ENCODE measurements at places on chromosomes 7 and 10.

DNA sequence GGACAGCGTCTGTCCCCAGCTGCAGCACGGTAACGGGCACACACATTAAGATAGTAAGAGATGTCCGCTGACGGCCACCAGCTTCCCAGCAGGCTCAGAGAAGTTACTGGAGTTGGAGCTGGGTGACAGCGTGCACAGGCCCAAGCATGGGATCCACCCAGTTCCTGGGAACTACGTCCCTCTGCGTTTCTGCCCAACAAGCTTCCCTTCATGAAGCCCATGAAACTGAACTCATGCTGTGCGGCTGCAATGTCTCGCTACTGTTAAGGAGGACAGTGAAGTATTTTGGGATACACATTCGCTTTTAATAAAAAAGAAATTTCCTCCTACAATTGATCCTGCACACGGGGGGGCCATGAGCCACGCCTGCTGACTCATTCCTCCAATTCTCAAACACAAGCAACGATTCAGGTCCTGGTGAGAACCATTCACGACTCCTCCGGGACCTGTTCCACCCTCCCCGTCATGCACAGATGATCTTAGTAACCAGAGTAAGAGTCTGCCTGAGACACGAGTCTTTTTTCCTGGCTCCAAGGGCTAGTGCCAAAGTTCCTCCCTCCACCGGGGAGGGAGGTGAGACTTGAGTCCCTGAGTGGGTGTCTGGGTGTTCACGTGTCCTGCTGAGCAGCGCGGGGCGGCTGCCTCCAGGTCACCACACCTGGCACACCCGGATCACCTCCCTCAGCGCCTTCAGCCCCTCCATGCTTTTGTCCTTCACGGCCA is 2.6 kb downstream of the PSMG3 start:
- H3K4me3 ChIP-seq = no peak overlapping the region
- no peak overlapping the region for H3K27ac ChIP-seq
- peaks cover 1% of the 10 kb centered on the region for H3K36me3 ChIP-seq
- peaks cover 12% of the 10 kb centered on the region for H3K4me1 ChIP-seq

GRCh38 chr7:42070068-42070467 is 166.9 kb downstream of the GLI3 start:
- peaks cover 40% of the 10 kb centered on the region for H3K4me1 ChIP-seq
- peaks cover 26% of the 10 kb centered on the region for H3K36me3 ChIP-seq
- peak overlapping the region; percentile 81 for H3K27ac ChIP-seq
- DNase-seq = no peak

DNA sequence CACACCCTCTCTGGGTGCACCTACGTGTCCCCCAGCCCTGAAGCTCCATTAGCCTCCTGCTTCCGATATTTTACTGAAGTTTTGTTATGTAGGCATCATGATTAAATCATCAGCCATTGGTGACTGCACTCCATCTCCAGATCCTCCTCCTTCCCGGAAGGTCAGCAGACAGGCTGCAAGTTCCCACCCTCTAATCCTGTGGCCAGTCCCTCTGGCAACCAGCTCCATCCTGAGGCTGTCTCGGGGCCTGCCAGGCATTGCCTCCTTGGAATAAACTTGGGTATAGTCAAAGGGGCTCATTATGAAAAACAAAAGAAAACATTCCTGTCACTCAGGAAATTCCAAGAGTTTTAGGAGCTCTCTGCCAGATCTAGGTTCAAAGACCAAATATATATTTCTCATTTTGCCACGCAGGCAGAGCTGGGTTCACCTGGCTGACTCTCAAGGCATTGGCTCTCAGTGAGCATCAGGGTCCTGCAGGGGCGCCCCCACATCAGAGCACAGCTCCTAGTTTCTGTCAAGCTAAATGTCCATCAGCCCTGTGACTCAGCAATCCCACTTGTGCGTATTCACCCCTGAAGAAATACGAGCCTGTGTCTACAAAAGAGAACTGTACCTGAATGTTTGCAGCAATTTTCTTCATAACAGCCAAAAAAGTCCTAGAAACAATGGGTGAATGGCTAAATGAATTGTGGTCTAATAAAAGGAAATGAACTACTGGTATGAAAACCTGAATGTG is 27.4 kb upstream of the TMEM72 start:
- DNase-seq = no peak
- H3K4me3 ChIP-seq = no peak overlapping the region
- H3K27ac ChIP-seq = no peak overlapping the region
- no peaks in the 10 kb centered on the region for H3K36me3 ChIP-seq

- no peak overlapping the region for H3K27ac ChIP-seq
- H3K4me3 ChIP-seq = no peak overlapping the region
- H3K27me3 ChIP-seq = peaks cover 37% of the 10 kb centered on the region
- no peaks in the 10 kb centered on the region for H3K4me1 ChIP-seq
- no peak for DNase-seq
Observed at GRCh38 chr7:155234158-155234492, 63.6 kb upstream of the INSIG1 start.

GRCh38 chr10:78659598-78659967 is 409.2 kb upstream of the ZMIZ1 start:
- H3K27ac ChIP-seq = no peak overlapping the region
- H3K27me3 ChIP-seq = no peaks in the 10 kb centered on the region
- H3K4me1 ChIP-seq = peaks cover 21% of the 10 kb centered on the region
- no peak overlapping the region for H3K4me3 ChIP-seq
- DNase-seq = no peak

GRCh38 chr7:92682330-92682729 is 92.1 kb upstream of the FAM133B start:
- H3K27ac ChIP-seq = no peak overlapping the region
- H3K36me3 ChIP-seq = no peaks in the 10 kb centered on the region
- H3K27me3 ChIP-seq = no peaks in the 10 kb centered on the region
- H3K4me3 ChIP-seq = no peak overlapping the region

DNA sequence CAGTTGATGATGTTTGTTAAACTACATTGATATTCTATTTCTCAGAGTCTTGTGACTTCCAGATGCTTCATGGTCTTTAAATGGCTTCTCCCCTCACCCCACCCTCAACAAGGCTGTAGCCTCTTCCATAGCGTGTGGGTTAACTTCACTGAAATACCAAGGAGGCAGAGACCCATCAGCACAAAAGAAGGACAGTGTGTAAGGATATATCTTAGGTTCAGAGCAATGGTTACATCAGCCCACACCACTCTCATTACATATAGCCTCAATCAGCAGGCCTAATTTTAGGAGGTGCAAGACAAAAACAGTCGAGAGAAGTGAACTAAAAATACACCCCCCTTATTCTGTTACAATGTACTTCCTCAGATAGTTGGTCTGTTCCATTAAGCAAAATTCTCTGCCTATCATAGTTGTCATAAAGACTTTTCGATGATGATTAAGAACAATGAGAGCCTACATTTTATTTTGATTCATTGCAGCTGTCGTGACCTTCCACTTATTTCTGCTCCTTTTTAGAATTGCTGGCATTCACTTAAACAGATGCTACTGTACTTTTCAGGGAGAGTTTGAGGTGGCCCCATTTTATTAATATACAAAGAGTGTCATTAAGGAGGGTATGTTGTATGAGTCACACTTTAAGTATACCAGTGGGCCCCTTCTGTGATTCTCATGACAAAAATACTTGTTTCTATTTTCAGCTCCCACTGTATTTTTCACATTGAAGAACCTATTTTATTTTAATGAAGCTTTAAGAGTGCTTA is 52.1 kb downstream of the WIPF3 start:
- H3K4me3 ChIP-seq = no peak overlapping the region
- no peaks in the 10 kb centered on the region for H3K4me1 ChIP-seq
- H3K36me3 ChIP-seq = no peaks in the 10 kb centered on the region
- H3K27ac ChIP-seq = no peak overlapping the region
- H3K27me3 ChIP-seq = peaks cover 29% of the 10 kb centered on the region

DNA sequence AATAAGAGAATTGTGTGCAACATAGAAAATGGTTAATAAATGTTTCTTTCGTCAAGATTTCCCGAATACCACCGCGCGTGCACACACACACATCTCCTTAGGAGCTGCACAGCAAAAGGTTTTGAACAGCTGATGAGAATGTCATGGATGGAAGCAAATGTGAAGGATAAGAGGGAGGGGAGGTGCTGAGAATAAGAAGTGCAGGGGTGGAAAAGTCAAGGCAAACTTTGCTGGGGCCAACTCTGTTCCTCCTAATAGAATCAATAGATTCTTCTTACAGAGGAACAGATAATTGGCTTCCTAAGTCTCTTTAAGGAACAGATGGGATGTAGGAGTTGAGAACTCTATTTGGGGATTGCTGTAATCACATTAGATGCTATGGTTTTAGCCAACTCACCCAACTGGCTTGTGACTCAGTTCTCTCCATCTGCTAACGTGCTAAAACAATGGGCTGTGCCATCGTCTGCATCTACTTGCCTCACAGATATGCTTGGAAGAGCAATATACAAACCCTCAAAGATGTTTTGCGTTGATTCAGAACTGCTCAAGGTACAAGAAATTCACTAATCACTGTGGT is 408.2 kb upstream of the CELF2 start:
- H3K4me3 ChIP-seq = no peak overlapping the region
- no peak for DNase-seq
- H3K27ac ChIP-seq = no peak overlapping the region
- H3K4me1 ChIP-seq = no peaks in the 10 kb centered on the region
- no peaks in the 10 kb centered on the region for H3K27me3 ChIP-seq
- no peaks in the 10 kb centered on the region for H3K36me3 ChIP-seq

DNA sequence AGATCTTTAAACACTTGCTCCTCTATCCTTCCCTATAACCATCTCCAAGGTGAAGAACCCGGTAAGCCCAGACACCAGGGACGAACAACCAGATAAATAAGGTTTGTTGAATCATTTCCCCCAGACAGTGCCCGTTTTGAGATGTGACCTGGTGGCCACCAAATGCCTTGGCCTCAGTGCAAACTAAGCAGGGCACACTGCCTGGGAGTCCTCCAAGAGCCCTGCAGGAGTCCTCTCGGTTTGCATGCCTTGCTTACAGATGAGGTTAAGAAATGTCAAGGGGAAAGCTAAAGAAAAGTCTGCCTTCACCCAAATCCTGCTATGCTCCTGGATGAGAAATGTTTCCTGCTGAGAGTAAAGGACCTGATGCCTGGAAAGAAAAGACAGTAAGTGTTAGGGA is 31.6 kb downstream of the SLIT1 start:
- no peaks in the 10 kb centered on the region for H3K27me3 ChIP-seq
- H3K4me3 ChIP-seq = no peak overlapping the region
- DNase-seq = no peak
- H3K36me3 ChIP-seq = no peaks in the 10 kb centered on the region
- no peak overlapping the region for H3K27ac ChIP-seq

GRCh38 chr7:15805891-15806290 is 119.4 kb upstream of the MEOX2 start:
- no peak overlapping the region for H3K27ac ChIP-seq
- H3K4me1 ChIP-seq = no peaks in the 10 kb centered on the region
- DNase-seq = no peak
- H3K4me3 ChIP-seq = no peak overlapping the region

DNA sequence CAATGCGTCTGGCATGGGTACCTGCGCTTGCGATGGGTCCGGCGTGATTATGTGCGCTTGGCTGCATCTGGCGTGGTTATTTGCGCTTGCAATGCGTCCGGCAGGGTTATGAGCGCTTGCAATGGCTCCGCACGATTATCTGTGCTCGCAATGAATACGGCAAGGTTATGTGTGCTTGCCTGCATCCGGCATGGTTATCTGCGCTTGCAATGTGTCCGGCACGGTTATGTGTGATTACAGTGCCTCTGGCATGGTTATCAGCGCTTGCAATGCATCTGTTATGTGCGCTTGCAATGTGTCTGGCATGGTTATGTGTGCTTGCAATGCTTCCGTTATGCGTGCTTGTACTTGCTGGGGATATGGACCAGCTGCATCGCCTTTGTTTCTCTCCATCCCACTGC is 37.7 kb downstream of the RBAK start:
- peak overlapping the region; percentile 24 for H3K4me3 ChIP-seq
- H3K27me3 ChIP-seq = peaks cover 4% of the 10 kb centered on the region
- no peaks in the 10 kb centered on the region for H3K4me1 ChIP-seq
- no peak overlapping the region for H3K27ac ChIP-seq
- DNase-seq = no peak

GRCh38 chr10:47277352-47278151 is 22.4 kb upstream of the GDF10 start:
- no peak for DNase-seq
- no peaks in the 10 kb centered on the region for H3K36me3 ChIP-seq
- H3K27ac ChIP-seq = no peak overlapping the region
- H3K4me3 ChIP-seq = no peak overlapping the region
- peaks cover 4% of the 10 kb centered on the region for H3K4me1 ChIP-seq

- H3K4me3 ChIP-seq = no peak overlapping the region
- H3K27ac ChIP-seq = no peak overlapping the region
- no peak for DNase-seq
- no peaks in the 10 kb centered on the region for H3K36me3 ChIP-seq
- H3K4me1 ChIP-seq = no peaks in the 10 kb centered on the region
Observed at GRCh38 chr10:116353817-116354216, 29.6 kb downstream of the CCDC172 start.

DNA sequence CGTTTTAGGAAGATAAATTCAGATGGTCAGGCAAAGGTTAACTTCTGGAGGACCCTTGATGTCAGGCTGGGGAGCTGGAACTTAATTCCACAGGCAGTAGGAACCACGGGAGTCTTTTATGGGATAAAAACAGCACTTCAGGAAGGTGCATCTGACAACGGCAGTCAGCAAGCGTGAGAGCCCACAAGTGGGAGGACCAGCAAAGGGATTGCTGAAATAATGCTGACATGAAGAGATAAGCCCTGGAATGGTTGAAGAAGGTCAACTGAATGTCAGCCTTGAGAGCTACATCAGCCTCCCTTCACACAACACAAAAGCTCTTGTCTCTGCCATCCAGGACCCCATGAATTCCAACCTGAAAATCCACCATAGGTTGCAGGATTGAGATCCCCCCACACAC is 138.8 kb downstream of the SORCS1 start:
- H3K36me3 ChIP-seq = no peaks in the 10 kb centered on the region
- no peaks in the 10 kb centered on the region for H3K4me1 ChIP-seq
- DNase-seq = no peak
- no peaks in the 10 kb centered on the region for H3K27me3 ChIP-seq
- H3K4me3 ChIP-seq = no peak overlapping the region
- no peak overlapping the region for H3K27ac ChIP-seq

DNA sequence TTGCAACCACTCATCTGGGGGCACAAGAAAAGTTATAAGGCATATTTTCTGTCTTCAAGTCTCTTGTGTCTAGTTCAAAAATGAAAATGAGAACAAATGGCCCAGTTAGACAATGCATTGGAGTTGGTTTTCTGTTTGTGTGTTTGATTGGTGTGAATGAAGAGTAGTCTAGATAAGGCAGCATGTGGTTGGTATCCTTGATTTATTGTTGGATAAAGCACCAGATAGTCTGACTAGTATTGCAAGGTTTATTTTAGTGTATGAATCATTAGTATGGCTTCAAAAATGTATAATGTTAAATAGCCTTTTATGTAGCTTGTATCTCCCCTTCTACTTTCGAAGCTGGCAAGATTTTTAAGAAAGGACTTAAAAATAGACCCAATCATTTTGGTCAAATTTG is 237.3 kb downstream of the CDK14 start:
- no peak overlapping the region for H3K27ac ChIP-seq
- no peaks in the 10 kb centered on the region for H3K27me3 ChIP-seq
- no peak overlapping the region for H3K4me3 ChIP-seq
- H3K36me3 ChIP-seq = peaks cover 3% of the 10 kb centered on the region
- no peaks in the 10 kb centered on the region for H3K4me1 ChIP-seq
